GM23248 (cell line): ENCODE measurements at places on chromosomes 6 and 20.

GRCh38 chr6:25053875-25054371, 118.2 kb upstream of the RIPOR2 start:
- DNase-seq, result peak; percentile 82

GRCh38 chr6:54192993-54193392, 81.8 kb downstream of the MLIP start:
- no peak for DNase-seq

DNA sequence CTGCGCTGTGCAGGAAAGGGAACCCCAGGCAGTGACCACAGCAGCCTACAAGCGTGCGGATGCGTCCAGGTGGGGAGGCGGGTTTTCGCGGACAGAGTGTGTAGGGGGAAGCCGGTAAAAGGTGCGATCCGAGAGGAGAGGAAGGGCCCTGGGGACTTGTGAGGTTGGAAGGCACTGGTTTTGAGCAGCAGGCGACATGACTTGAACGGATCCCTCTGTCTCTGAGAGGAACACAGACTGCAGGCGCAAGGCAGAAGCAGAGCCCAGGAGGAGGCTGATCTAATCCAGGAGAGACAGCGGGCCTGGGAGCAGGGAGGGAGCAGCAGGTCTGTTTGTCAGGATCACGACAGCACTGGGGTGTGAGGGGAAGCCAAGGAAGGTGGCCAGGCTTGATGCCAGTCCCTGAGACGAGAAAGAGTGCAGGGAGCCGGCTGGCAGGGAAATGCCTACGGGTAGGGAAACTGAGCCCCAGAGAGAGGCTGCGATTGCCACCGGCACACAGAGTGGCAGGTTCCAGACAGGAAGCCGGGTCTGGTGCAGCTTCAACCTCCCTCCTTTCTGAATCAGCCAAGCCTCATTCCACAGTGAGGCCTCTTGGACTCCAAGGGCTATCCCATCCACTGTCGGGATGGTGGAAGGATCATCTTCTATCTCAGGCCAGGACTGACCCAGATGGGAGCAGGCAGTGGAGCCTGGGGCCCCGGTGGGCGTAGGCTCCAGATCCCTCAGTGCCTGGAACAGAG, 57.1 kb downstream of the HNF4A start:
- DNase-seq, result peak; percentile 22

DNA sequence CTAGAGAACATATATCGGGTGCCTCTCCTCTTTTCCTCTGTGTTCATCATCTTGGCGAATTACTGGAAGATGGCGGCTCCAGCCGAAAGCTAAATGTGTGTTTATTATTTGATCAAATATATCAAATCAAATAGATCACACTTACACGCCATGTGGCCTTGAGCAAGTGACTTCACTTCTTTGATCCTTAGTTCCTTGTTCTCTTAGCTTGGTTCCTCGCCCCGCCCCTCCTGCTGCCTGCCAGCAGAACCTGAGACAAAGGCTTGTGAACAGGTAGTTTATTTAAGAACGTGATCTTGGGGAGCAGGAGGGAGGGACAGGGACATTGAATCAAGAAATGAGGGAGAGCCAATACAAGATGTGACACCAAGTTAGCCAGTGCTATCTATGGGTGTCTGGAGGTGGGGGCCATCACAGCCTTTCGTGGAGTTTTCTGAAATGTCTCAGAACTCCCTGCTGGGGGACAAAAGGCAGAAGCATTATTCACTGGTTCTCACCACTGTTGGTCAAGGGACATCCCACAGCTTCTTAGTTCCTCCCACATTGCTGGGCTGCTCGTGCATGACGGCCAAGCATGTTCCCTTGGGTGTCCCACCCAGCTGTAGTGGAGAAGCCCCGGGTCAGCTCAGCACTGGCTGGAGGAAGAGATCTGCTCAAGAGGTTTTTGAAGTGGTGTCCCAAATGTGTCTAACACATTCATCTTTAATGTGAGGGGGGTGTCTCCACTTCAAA, 44.9 kb upstream of the RNF24 start:
- no peak for DNase-seq
